ENCODE measurements at places on chromosomes 3 and 15.

DNA sequence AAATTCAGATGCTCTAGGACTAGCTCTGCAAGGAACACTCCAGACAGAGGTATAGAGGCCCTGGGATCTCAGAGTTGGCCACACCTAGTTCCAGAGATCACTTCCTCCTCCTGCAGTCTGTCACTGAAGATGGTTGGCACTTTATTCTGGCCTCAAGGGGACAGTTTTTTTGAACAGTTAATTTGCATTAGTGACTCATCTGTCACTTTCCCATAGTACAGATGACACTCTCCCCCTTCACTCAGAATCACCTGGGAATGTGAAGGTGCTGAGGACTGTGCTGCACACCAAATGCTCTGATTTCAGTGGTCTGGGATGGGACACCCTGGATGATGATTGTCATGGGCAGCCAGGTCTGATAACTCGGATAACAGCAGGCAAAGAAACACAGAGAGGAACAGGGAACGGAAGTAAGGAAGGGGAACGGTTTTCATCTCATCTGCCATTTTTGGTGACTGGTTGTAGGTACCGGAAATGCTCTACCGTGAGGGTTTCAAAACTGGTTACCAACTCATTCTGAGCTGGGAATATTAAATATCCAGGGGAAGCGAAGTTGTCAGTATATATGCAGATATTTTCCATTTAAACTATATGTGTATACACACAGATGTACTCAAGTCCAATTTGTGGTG is 232.5 kb upstream of the ST8SIA2 start:
- peaks cover 14% of the 10 kb centered on the region for H3K4me1 ChIP-seq
- peaks cover 3% of the 10 kb centered on the region for H3K27me3 ChIP-seq
- H3K4me3 ChIP-seq = no peak overlapping the region
- no peak for DNase-seq
- H3K27ac ChIP-seq = no peak overlapping the region

DNA sequence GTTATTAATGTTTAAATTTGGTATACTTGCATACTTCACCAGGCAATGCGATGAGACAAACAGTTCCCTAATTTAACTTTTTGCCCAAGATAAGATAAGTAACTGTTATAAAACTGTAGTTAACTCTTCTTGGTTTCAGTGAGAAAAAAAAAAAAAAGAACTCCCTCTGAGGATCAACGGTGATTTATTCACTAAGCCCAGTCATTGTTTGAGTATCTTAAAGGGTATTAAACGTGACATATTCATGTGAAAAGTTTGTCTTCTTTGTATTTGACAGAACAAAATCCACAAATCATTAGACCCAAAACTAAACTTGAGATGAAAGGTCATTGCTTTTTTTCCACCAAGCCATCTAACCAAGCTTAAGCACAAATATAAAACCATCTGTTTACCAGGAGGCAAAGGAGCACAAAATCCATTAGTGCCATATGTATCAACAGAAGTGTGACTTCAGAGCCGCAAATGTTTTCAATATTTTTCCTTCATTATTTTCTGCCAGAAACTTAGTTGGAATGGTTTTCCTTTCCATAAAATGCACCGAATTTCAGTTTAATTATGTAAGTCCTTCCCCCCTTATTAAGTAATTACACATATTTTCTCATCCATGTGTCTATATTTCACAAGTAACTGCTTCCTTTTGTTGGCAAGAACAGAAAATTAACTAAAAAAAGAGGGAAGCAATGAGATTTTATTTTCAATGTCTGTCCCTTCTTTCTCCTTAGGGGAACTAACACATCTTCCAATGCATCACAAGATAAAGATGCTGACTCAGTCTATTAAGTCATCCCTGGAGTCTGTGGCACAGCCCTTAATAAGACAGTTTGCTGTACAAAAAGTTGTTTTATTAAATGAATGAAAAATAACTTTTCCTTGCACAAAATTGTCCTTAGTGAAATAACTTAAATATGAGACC is 92.2 kb upstream of the RAP2B start:
- H3K4me3 ChIP-seq = no peak overlapping the region
- no peak for DNase-seq
- no peaks in the 10 kb centered on the region for H3K27me3 ChIP-seq
- H3K36me3 ChIP-seq = no peaks in the 10 kb centered on the region
- peaks cover 11% of the 10 kb centered on the region for H3K4me1 ChIP-seq
- H3K27ac ChIP-seq = peak overlapping the region; percentile 59

DNA sequence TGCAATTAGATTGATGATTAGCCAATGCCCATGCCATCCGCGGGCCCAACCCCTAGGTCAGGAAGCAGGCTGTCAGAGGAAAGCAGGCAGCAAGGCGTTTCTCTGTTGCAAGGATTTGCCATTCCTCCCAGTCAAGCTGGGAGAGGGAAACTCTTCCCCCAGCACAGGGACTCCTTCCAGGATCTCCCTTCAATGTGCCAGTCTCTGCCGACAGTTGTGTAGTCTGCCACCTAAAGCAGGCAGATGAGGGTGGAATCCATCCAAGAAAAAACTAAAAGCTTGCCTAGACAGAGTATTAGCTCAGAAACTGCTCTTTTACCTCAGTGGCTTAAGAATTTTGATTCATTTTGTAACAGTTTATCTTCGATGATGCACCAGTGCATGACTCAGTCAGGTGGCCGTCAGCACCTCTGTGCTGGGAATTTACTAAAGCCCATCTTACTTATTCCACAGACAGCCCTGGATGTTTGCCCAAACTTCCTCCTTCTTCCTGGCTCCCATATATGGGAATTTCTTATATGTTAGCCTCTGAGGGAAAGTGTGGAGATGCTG is 501.5 kb upstream of the THBS1 start:
- no peak for DNase-seq
- H3K4me3 ChIP-seq = no peak overlapping the region
- no peaks in the 10 kb centered on the region for H3K27me3 ChIP-seq
- no peaks in the 10 kb centered on the region for H3K36me3 ChIP-seq
- H3K4me1 ChIP-seq = peaks cover 29% of the 10 kb centered on the region

DNA sequence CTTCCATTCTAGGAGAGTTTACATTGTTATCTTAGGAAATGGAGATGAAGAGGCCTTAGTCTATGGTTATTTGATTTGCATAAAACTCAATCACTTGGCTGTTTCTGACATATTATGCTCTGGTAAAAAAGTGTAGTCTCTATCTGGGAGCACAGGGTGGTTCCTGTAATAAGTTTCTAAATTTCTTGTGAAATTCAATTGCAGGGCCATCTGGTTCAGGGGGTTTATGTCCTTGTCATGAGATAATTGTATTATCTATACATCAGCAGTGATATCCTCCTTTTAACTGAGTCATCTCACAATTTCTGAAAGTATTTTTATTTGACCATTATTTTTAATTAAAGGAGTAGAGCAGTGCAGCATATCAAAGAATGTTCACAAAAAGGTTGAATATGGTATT is 203.3 kb downstream of the MFSD1 start:
- no peaks in the 10 kb centered on the region for H3K36me3 ChIP-seq
- H3K4me3 ChIP-seq = no peak overlapping the region
- DNase-seq = no peak

- H3K27ac ChIP-seq = no peak overlapping the region
- DNase-seq = no peak
- H3K36me3 ChIP-seq = no peaks in the 10 kb centered on the region
- H3K27me3 ChIP-seq = no peaks in the 10 kb centered on the region
Measured at GRCh38 chr3:141104151-141104821, 53.1 kb downstream of the SPSB4 start.

- H3K4me1 ChIP-seq = peaks cover 69% of the 10 kb centered on the region
- H3K36me3 ChIP-seq = peaks cover 2% of the 10 kb centered on the region
- peak overlapping the region; percentile 91 for H3K4me3 ChIP-seq
- DNase-seq = no peak
- H3K27me3 ChIP-seq = no peaks in the 10 kb centered on the region
- H3K27ac ChIP-seq = peak overlapping the region; percentile 94
Measured at GRCh38 chr15:70763950-70764730, 782 bp upstream of the UACA start.

GRCh38 chr3:183266454-183266853 is 13.4 kb downstream of the B3GNT5 start:
- no peak for DNase-seq
- H3K27me3 ChIP-seq = no peaks in the 10 kb centered on the region
- H3K4me3 ChIP-seq = no peak overlapping the region
- H3K27ac ChIP-seq = peak overlapping the region; percentile 8
- H3K36me3 ChIP-seq = peaks cover 5% of the 10 kb centered on the region

DNA sequence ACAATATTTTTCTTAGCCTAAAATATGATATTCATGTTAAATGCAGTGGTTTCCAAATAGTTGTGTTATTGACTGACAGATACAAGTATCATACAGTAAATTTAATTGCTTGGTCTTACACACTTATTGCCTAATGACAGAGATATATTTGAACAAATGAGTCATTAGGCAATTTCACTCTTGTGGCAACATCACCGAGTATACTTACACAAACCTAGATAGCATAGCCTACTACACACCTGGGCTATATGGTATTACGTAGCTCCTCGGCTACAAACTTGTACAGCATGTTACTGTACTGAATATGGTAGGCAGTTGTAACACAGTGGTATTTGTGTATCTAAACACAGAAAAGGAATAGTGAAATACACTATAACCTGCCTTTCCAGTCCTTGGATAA is 50.3 kb downstream of the SERPINI1 start:
- no peak for DNase-seq
- peaks cover 18% of the 10 kb centered on the region for H3K27me3 ChIP-seq
- H3K4me1 ChIP-seq = no peaks in the 10 kb centered on the region
- H3K36me3 ChIP-seq = no peaks in the 10 kb centered on the region
- H3K27ac ChIP-seq = no peak overlapping the region

DNA sequence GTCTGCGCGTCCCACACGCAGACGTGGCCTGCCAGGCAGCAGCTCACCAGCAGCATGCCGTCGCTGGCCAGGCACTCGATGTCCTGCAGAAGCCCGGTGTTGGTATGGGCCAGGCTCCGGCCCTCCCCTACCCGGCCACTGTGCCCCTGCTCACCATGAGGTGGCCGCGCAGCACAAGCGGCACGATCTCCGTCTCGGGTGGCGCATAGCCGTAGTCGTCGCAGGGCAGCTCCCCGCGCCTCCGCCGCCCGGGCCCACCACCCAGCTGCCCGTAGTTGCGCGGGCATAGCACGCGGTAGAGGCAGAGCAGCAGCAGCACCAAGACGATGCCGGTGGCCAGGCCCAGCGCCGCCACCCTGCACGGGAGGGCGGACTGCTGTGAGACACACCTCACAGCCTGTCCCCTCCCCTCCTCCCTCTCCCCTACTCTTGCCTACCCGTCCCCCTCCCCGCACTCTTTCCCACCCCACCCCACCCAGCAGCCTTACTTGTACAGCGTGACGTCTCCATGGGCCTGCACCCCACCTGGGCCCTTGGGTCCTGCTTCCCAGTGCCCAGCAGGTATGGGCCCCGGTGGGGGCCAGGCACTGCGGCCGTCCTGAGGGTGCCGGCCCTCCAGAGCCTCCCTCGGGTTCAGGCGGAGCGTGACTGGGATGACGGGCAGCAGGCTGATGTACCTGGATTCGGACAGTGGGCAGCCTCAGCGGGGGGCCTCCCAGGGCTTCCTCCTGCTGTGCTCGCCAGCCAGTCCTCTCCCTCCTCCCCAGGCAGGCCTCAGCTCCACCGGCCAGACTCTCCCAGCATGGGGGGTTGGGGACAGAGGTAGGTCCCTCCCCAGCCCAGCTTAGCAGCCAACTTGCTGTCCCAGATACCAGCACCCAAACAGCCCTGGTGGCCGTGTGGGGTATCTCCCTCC is 37.6 kb downstream of the PTPN23 start:
- H3K27ac ChIP-seq = no peak overlapping the region
- H3K4me1 ChIP-seq = peaks cover 11% of the 10 kb centered on the region
- H3K4me3 ChIP-seq = no peak overlapping the region
- no peaks in the 10 kb centered on the region for H3K27me3 ChIP-seq
- peaks cover 4% of the 10 kb centered on the region for H3K36me3 ChIP-seq
- DNase-seq = peak; percentile 89

DNA sequence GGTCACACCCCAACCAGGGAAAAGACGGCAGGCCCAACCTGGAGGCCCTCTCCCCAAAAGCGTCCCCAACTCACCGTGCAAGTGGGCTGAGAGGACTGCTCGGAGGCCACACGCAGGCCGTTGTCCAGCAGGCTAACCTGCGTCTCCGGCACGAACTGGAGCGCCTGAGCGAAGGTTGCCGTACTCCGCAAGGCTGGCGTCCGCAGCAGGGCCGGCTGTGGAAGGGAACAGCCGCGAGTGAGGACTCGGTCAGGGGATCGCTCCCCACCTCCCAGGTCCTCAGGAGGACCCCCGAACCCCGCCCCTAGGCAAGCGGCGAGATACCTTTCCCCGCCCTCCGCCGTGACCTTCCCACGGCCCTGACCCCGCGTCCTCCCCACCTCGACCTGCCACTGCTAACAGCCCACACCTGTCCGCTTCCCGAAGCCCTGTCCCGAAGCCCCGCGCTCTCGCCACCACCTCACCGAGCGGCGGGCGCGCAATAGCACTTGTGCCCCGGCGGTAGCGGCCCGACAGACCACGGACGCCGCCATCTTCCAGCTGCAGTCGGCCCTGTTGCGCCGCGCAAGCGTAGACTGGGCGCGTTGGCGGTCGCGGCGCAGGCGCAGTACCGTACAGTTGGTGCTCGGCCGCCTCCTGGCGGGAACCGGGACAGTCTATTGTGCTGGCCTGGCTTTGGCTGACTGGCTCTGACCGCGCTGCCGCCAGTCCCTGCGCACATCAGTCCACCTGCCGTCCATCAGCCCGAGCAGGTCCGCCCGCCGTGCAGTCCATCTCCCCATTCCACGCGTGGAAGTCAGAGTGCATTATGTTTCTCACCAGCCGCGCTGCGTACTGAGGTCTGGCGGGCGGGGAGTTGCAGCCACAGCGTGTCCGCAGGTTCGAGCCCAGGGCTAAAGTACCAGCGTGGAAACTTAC is at the start of gene UQCRC1:
Gene UQCRC1, minus strand, starts transcription at position 559 of the 918 bp plus-strand sequence. Its CDS starts 26 bp downstream, at position 533.
- peak; percentile 97 for DNase-seq
- peak within 1 kb of the TSS; percentile 94 for H3K4me3 ChIP-seq
- H3K27ac ChIP-seq = peak within 1 kb of the TSS; percentile 91
- no peaks in the 10 kb centered on the region for H3K27me3 ChIP-seq

GRCh38 chr3:135103917-135104316 is 308.9 kb downstream of the EPHB1 start:
- DNase-seq = no peak
- H3K4me3 ChIP-seq = no peak overlapping the region
- no peaks in the 10 kb centered on the region for H3K4me1 ChIP-seq
- H3K36me3 ChIP-seq = no peaks in the 10 kb centered on the region

- H3K27me3 ChIP-seq = no peaks in the 10 kb centered on the region
- no peak overlapping the region for H3K4me3 ChIP-seq
- H3K27ac ChIP-seq = peak overlapping the region; percentile 58
- peaks cover 61% of the 10 kb centered on the region for H3K4me1 ChIP-seq
- no peaks in the 10 kb centered on the region for H3K36me3 ChIP-seq
- no peak for DNase-seq
Measured at GRCh38 chr15:38058596-38059075, 124.2 kb downstream of the TMCO5A start.

DNA sequence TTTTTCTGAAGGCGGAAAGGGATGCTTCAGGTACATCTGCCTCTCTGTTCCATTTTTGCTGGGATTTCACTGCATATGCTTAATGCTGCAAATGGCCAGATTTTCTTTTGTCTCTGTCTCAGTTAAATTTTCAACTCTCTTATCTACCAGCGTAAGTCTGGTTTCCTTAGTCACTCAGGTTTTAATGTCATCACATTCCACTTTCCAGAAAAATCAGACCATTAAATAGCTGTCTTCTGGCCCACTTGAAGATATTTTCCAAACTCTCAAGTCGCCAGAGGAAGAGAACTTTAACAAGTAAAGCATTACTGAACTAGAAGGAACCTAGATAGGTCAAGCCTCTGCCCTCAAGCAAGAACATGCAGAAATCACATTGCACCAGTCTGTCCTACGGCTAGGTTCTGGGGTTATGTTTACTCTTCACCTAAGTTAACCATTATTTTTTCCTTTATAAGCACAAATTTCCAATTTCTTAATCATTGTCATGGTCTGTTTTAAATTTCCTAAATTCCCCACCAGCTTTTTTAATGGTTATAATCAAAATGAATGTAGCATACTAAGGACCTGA is 26.5 kb downstream of the AVEN start:
- H3K4me3 ChIP-seq = no peak overlapping the region
- H3K27ac ChIP-seq = no peak overlapping the region
- no peaks in the 10 kb centered on the region for H3K36me3 ChIP-seq
- DNase-seq = no peak
